ENCODE measurements at places on chromosomes 5 and 9.

- DNase-seq = no peak
Measured at GRCh38 chr5:172274951-172275753, 8.4 kb downstream of the UBTD2 start.

DNA sequence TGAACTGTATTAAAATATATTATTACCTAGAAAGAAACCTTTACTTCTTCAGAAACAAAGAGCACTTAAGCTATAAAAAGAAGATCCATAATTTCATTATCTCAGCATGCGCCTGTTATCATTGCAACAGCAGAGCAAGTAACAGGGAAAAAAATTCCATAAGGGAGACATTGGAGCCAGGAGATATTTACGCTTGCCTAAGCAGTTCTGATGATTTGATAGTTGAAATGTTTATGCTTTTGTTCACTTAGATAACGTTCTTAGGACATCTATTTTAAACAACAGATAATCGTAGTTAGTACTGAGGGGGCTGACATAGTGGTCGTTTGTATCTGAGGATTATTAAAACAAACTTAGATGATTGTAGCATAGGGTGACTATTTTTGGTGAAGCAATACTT, 252.5 kb downstream of the NNT start:
- DNase-seq = no peak

- DNase-seq = no peak
Measured at GRCh38 chr5:76732405-76733048, 16.6 kb downstream of the F2R start.

- no peak for DNase-seq
Measured at GRCh38 chr9:116072046-116072445, 81.5 kb upstream of the PAPPA start.

DNA sequence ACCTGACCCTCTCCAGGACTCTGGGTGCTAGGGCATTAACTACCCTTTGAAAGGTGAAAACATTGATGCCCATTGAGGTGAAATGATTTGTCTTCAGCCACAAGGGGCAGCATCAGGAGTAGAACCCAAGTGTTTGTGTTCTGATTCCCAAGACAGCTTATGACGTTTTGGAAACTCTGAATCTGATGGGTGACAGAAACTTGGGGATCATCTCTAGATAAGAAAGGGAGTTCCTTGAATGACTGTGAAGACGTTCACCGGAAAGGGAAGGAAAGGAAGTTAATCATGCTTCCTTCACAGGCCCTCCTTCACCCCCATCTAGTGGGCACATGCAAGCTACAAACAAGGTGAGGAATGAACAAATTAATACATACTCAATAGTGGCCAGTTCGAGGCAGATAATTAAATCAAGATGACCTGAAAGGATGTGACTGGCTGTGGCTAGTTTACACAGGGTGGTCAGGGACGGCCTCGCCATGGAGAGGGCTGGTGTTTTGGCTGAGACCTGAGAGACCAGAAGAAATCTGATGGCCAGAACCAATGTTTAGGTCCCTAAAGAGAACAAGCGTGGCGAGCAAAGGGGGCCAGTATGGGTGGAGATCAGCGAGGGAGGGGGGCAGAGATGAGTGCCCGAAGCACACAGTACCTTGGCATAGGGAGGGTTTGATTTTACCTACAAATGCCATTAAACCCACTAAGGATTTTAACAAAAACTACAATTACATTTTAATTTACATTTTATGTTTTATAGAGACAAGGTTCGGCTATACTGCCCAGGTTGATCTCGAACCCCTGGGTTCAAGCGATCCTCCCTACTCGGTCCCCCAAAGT, 937 bp upstream of the SLC26A2 start:
- no peak for DNase-seq
